ENCODE measurements at places on chromosomes 1 and 21.

GRCh38 chr1:67479146-67479891 is 49.1 kb upstream of the SERBP1 start:
- DNase-seq = no peak

DNA sequence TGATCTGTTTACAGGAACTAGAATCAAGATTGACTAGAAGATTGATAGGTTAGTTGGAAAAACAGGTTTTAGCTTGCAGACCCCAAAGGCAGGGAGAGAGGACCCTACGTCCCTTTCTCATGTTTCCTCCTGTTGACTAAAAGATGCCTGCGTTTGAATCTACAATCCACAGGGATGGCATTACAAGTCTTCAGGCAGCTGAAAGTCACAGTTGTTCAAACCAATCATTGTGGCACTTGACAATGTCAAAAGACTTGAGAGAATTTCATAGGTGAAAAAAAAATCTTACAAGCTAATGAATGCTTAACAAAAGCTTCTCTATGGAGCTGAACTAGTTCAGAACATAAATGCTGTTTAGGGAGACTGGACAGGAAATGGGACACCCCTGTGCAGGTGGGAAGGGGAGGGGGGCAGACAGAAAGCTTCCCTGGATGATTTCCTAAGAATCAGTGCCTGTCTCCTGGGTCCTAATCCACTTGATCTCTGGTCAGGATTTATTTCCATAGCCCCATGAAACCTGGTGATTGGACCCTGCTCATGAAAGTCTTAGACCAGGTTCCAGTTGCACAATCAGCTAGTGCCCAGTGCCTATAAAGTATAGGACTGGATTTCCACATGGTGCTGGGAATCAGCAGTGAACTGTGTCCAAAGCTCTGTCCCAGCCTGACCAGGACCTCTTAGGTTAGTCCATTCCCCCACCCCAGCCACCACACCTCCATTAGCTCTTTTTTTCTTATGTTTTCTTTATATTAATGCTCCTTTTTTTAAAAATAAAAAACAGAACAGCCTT is 91.6 kb upstream of the BCAR3 start:
- no peak for DNase-seq

DNA sequence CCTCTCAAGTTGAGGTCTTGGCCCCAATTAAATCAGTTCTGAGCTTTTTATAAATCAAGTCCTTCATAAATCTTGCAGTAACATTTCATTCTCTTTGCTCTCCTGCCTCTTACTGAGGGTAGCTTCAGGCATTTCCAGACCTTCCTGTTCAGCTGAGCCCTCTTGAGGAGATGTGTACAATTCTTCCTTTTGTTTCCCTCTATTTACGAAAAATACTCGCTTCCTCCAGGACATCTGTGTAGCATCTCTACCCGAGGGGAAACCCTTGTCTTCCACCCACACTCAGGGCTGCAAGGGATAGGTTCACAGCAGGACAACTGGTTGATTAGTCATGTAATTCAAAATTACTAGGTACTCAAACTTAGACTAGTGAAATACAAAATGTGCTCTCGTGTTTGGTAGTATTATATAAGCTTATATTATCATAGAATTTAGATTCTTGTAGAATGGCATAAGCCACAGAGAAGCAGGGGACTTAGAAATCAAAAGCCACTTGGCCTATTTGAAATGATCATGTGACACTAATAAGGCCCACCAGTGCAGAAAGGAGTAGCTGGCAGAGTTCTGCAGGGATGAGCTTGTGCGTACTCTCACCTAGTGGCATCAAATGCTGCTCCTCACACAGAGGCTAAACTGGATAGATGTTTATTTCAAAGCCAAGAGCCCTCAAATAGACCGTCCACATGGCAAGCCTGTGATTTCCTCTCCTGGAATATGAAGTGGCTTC is 126.7 kb downstream of the GDAP2 start:
- no peak for DNase-seq

GRCh38 chr1:80445033-80445432 is 1355.7 kb upstream of the ADGRL2 start:
- no peak for DNase-seq

DNA sequence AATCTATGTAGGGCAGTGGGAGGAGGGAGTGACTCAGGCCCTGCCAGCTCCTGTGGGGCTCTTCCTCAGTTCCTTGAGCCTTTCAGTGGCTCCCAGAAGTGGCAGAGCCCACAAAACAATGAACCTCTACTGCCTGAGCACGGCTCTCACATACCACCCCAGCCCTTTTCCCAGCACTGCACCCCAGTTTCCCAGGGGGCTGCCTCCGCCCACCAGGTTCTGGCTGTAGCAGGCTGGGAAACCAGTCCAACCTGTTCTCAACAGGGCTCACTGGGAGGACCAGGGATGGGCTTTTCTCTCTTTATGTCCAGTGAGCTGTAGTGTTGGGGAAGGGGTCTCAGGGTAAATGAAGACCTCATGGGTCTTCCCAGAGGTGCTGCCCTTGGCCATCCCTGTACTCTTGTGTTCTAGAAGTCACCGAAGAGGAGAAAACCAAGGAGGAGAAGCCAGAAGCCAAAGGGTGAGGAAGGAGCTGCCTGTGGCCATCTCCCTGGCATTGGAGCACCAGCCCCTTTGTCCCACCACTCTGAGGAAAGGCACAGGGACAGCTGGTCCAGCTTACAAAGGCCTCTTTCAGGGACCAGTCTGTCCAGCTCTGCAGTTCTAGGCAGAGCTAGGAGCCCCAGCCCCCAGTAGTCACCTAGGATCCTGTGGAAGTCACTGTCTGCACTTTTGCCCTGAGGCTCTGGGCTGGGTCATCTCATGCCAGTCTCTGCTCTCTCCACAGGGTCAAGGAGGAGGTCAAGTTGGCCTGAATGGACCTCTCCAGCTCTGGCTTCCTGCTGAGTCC is 3.5 kb downstream of the MARCKSL1 start:
- no peak for DNase-seq

DNA sequence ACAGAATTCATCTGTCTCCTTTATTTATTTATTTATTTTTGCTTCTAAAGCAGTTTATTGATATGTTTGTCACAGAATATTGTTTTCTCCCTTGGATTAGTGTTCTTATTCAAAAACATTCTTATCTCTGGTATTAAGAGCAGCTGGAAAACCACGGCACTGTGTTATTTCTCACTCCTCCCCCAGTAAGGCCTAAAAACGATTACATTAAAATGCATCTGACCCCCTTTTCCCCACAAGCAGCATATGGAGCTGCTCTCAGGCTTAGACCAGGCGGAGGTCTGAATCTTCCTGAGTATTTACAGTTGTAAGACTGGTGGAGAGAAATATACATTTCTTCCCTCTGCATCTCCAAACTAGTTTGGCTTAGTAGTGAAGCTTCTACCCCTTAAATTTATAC is 86.8 kb downstream of the HLX start:
- DNase-seq = no peak

GRCh38 chr1:115329965-115330364 is 8.1 kb downstream of the NGF start:
- no peak for DNase-seq

GRCh38 chr1:214966346-214966745 is 116.2 kb upstream of the KCNK2 start:
- no peak for DNase-seq

DNA sequence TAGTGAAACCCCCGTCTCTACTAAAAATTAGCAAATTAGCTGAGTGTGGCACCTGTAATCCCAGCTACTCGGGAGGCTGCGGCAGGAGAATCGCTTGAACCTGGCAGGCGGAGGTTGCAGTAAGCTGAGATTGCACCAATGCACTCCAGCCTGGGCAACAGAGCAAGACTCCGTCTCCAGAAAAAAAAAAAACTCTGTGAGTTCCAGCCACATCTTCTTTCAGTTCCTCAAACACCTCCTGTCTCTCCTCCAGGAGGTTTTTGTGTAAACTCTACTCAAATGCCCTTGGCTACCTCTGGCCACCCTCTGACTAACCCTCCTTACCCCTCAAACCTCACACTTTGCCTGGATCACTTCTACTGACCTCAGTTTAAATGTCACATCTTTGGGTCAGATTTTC is 38.1 kb downstream of the RCSD1 start:
- no peak for DNase-seq

- no peak for DNase-seq
Measured at GRCh38 chr1:225435957-225436392, 8.1 kb upstream of the LBR start.

DNA sequence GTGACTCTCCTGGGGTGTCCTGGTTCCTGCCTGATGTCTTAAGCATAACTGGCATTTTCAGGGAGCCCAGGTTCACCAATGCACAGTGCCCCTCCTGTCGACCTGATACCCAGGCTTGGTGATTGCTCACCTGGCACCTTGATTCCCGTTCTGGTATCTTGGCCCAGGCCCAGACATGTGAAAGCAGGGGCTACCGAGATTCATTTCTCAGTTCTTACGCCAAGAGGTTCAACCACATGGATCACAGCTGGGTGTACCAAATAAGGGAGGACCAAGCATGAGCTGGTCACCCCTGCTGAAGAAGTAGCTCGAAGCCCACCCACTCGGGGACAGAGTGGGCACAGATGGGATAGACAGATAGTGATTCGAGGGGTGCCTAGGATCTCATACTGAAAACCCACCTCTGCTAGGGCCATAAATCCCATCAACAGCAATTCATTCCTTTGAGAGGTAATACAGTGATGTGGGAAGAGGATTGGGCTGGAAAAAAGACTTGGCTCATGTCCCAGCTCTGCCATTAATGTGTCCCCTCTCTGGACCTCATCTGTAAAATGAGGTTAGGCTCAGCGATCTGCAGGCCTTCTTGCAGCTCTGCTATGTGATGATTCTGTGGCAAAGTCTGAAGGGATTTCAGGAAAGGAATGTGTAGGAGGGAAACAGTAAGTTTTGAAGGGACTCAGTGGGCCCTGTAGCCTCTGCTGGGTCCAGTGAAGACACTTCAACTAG is 2.7 kb downstream of the EPHX1 start:
- no peak for DNase-seq

DNA sequence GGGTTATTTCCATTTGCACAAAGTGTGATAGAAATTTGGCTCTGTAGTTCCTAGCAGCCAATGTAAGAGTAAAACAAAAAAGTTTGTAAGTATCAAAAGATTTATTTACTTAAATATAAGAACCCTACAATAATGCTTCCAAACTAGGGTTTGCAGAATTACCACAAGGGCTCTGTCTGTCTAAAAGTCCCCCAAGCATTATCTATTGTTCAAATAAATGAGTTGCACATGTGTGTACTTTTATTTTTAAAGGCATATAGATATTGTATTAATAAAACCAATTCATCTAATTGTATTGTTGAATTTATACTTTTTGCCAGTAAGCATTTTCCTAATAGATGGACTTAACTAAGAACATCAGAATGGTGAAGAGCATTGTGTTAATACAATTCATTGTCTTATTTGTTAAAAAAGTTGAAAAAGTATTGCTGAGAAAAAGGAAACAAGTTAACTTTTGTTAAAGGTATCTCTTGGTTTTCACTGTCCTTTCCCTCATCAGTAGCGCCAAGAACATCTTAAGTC is 863 bp upstream of the PTPRC start:
- DNase-seq = no peak

DNA sequence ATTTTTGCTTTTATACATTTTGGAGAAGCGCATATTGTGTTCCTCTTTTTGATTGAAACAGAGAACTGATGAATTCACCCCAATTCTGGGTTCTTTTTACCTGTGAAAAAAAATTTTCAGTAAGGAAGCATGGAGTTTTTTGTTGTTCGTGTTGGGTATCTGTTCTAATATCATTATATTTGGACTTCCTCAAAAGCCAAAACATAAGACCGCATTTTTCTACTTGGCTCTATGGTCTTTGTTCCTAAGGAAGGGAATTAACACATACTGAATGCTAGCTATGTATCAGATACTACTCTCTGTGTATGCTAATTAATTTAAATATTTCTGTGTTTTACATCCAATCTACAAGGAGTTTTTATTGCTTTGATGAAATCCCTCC is 12.9 kb downstream of the EPB41 start:
- DNase-seq = no peak

- DNase-seq = no peak
Measured at GRCh38 chr1:75067975-75068374, 66.2 kb upstream of the LHX8 start.

- DNase-seq = no peak
Measured at GRCh38 chr1:192581131-192581927, 5.8 kb downstream of the RGS1 start.

GRCh38 chr1:186498695-186499389 is 37.9 kb upstream of the PDC start:
- DNase-seq = no peak

GRCh38 chr1:27656157-27656893 is 15.7 kb downstream of the IFI6 start:
- no peak for DNase-seq

DNA sequence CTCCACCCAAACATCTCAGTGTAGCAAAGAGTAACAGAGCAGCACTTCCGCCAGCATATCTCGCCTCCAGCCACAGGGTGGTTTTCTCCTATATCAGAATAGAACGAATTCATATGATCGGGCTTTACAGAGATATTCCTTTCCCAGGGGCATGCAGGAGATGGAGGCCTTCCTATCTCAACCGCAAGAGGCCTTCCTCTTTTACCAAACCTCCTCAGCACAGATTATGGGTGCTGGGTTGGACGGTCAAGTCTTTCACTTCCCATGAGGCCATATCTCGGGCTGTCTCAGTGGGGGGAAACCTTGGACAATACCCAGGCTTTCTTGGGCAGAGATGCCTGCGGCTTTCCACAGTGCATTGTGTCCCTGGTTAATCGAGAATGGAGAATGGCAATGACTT is 65.8 kb downstream of the OVGP1 start:
- DNase-seq = no peak

DNA sequence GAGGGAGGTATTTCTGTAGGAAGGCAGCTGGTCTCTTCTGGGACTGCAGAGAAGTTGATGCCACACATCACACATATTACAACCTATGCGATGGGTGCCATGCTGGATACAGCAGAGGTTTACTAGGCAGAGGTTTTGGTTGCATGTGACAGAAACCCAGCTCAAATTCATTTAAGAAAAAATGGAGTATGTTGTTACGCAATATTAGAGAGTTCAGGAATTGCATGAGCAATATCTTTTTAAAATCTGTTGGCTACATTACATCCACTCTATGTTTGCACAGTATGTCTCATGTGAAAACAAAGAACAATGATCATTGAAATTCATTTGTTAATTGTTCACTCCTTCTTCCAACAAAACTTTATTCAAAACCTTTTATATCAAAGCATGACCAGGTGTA is 425.2 kb downstream of the RWDD3 start:
- no peak for DNase-seq

GRCh38 chr1:22141554-22142314 is 1.2 kb downstream of the WNT4 start:
- no peak for DNase-seq

GRCh38 chr1:46284597-46285564 is 18.5 kb downstream of the LRRC41 start:
- no peak for DNase-seq

DNA sequence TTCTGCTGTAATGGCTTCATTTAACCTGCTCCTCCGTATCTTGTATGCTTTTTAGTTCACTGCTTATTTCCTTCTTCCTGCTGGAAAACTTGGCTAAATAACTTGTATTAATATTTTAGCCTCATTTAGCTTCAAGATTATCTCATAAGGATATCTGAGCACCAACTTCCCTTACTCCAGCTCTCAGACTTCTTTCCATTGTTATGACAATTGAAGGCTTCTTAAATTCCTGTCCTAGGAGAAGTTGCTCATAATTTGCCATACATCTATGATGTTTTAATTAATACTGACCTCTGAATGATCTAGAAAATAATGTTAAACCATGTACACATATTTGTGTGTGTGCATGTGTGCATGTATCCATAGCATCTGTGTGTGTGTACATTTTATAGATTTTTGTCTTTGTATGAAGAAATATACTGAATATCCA is 1524.4 kb upstream of the TPTE start:
- DNase-seq = no peak

Data from stimulated activated CD4-positive, alpha-beta T cell treated with anti-CD3 and anti-CD28 coated beads, Interleukin-1b, Interleukin-23, amount 100 ng/mL, for 1 hour (primary cell).